Thoracic aorta (tissue), 2 donors: ENCODE measurements at places on chromosomes 16 and 17.

DNA sequence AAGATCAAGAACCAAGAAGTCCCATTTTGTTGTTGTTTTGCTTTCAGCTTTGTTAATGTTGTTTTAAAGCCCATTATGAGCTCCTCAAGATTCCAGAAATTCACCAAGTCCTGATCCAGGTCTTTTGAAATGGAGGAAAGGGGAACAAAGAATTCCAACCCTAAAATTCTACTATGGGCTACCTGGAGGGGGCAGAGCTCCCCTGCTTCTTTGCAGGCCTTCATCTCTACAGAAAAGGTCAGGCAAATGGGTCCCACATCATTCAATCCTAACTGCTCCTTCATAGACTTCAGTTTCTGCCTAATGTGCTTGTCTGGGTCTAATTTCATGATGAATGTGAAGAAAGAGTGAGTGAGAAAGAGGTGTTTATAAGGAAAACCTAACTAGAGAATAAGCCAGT, 375.5 kb downstream of the TOX3 start:
- H3K36me3 ChIP-seq = no peaks in the 10 kb centered on the region
- no peaks in the 10 kb centered on the region for H3K27me3 ChIP-seq
- no peaks in the 10 kb centered on the region for H3K4me1 ChIP-seq
- no peak overlapping the region for H3K4me3 ChIP-seq
- no peak overlapping the region for H3K27ac ChIP-seq

DNA sequence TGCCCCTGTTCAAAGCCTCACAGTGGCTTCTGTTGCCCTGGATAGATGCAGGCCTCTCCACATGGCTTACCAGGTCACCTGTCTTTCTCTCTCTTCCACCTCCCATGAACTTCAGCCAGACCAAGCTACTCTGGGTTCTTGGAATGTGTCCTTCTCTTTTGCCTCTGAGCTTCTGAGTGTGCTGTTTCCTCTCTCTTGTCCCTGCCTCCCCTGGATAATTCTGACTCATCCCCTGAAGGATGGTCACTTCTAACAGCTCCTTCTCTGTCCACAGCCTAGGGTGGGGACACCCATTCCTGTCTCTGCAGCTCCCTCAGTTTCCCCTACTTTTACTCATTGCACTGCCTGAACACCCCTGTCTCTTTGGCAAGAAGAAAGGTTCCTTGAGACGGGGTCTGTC, 2.9 kb downstream of the GUCY2D start:
- H3K36me3 ChIP-seq = no peaks in the 10 kb centered on the region
- H3K4me3 ChIP-seq = no peak overlapping the region
- H3K4me1 ChIP-seq = peaks cover 8% of the 10 kb centered on the region
- H3K27me3 ChIP-seq = peaks cover 6% of the 10 kb centered on the region
- H3K27ac ChIP-seq = no peak overlapping the region
- no peak for DNase-seq

- no peak overlapping the region for H3K4me3 ChIP-seq
- no peaks in the 10 kb centered on the region for H3K27me3 ChIP-seq
- H3K4me1 ChIP-seq = no peaks in the 10 kb centered on the region
- no peak for DNase-seq
- H3K36me3 ChIP-seq = no peaks in the 10 kb centered on the region
- no peak overlapping the region for H3K27ac ChIP-seq
Observed at GRCh38 chr16:79278506-79278905, 322.0 kb downstream of the MAF start.

- no peak overlapping the region for H3K4me3 ChIP-seq
- H3K27ac ChIP-seq = no peak overlapping the region
- no peak for DNase-seq
- H3K4me1 ChIP-seq = peaks cover 28% of the 10 kb centered on the region
- H3K27me3 ChIP-seq = no peaks in the 10 kb centered on the region
- H3K36me3 ChIP-seq = no peaks in the 10 kb centered on the region
Observed at GRCh38 chr16:27776556-27777225, 226.7 kb downstream of the KATNIP start.

GRCh38 chr17:58621174-58621573, 70.7 kb downstream of the TEX14 start:
- H3K4me1 ChIP-seq = no peaks in the 10 kb centered on the region
- DNase-seq = no peak
- H3K27ac ChIP-seq = no peak overlapping the region
- no peaks in the 10 kb centered on the region for H3K27me3 ChIP-seq
- H3K36me3 ChIP-seq = no peaks in the 10 kb centered on the region

GRCh38 chr16:85436636-85437165, 176.4 kb upstream of the GSE1 start:
- peak overlapping the region; percentile 25 for H3K27ac ChIP-seq
- no peaks in the 10 kb centered on the region for H3K36me3 ChIP-seq
- H3K27me3 ChIP-seq = no peaks in the 10 kb centered on the region
- no peak for DNase-seq
- H3K4me3 ChIP-seq = peak overlapping the region; percentile 44
